ENCODE measurements at places on chromosomes 12 and 14.

DNA sequence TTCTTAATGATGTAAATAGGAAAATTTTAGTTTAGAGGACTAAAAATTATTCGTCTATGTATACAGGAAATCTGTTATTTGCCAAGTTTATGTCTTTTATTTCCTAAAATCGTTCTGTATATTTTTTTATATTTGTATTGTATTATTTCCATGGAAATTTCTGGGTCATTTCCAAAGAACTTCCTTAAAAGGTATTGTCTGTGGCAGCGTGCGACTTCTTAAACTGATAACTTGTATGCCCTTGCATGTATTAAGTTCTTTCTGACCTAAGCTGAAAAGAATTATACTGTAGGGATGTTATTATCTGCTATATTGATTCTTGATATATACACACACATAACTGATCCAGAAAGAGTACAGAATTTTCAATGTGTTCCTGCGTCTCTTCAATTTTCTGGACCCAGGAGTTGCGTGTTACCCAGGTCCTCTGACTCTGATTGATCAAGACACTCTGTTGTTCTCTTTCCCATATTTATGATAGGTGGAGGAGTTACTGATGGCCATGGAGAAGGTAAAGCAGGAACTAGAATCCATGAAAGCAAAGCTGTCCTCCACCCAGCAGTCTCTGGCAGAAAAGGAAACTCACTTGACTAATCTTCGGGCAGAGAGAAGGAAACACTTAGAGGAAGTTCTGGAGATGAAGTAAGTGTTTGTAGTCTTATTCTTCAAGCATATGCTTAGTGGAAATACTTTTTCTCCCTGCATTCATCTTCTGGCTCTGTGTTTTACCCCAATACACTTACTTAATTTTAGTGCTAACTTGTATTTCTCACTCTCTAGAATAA, 298.5 kb downstream of the ERC1 start:
- no peak for DNase-seq

- no peak for DNase-seq
These were observed 51.6 kb downstream of the GPHB5 start for GRCh38 chr14:63267171-63267570.

DNA sequence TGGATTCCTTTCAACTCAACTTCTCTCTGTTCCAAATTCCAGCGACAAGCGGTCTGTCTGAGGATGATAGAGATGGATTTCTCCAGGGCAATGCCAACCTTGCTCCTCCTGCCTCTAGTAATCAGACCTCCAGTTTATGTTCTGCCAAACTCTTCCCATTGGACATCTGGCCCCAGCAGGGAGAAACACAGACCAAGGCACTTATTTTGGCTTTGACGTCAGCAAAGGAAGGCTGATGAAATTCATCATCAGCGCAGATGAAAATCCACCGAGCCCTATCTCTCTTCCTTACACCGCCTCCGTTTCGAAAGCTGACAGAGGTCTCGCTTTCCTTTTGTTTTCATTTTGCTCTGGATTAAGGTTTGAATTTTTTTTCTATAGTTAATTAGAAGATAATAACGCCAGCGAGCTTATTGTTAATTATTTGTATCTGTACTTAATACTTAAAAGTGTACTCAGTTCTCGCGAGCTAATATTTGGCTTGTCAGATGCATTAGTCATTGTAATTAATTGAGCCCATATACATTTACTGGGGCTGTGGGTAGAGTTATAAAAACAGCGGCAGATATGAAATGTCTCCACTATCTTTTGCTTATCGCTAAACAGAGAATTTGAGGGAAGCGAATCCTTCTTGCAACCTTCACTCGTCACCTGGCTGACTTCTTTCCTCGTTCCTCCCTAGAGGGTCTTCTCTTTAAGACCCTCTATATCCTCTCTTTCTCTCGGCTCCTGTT, 35.9 kb upstream of the MED13L start:
- DNase-seq, result no peak

DNA sequence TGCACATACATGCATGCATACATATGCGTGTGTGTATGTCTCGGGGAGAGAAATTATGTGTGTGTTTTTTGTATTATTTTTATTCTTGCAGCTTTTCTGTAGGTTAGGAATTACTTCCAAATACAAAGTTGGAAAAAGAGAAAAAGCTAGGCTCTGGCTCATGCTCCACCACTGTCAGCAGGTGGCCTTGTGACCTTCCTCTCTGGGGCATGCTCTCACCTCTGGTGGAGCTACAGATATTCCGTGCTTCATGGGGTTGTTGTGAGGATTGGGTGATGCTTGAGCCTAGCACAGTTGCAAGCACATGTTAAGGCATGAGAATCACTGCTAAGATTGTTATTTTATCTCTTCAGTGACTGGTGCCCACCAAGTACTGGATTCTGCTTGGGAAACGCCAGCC, 6.7 kb upstream of the SERPINA6 start:
- DNase-seq, result no peak

- DNase-seq, result no peak
These were observed 24.2 kb upstream of the RHOJ start for GRCh38 chr14:63180011-63180410.

DNA sequence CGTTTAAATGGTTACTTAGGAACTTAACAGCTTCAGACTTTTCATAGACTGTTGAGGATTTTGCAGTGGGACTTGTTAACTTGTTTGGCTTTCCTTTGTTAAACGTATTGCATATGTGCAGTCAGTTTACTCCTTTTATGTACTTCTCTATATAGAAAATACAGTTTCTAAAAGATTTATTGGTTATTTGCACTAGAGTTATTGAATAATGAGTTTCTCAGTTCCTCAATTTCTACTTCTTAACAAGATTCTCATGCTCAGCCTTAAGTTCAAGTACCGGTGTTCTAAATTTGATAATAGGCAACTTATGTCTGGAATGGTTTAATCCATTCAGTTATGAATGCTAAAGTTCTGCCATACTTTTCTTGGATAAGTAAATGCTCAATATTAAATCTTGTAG, 919 bp downstream of the PSMA3 start:
- no peak for DNase-seq

DNA sequence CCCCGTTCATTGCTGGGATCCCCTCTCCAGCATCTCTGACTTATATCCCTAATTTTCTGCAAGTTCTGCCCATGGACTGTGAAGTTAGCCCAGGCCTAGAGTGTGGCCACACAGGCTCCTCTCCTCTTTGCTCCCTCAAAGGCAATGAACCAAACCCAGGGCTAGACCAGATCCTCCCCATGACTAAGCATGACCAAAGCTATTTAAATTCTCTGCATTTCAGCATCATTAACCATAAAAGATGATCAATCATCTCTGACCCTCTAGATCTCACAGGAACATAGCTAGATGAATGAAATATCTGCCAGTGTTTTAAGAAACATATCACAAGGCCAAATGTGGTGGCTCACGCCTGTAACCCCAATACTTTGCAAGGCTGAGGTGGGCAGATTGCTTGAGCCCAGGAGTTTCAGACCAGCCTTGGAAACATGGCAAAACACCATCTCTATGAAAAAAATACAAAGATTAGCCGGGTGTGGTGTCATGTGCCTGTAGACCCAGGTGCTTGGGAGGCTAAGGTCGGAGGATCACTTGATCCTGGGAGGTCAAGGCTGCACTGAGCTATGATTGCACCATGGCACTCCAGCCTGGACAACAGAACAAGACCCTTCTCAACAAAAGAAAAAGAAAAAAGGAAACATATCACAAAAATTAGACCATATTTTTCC, 2.2 kb upstream of the KRT3 start:
- DNase-seq, result no peak

- DNase-seq, result no peak
These were observed 52.2 kb downstream of the FAR2 start for GRCh38 chr12:29201296-29201695.

DNA sequence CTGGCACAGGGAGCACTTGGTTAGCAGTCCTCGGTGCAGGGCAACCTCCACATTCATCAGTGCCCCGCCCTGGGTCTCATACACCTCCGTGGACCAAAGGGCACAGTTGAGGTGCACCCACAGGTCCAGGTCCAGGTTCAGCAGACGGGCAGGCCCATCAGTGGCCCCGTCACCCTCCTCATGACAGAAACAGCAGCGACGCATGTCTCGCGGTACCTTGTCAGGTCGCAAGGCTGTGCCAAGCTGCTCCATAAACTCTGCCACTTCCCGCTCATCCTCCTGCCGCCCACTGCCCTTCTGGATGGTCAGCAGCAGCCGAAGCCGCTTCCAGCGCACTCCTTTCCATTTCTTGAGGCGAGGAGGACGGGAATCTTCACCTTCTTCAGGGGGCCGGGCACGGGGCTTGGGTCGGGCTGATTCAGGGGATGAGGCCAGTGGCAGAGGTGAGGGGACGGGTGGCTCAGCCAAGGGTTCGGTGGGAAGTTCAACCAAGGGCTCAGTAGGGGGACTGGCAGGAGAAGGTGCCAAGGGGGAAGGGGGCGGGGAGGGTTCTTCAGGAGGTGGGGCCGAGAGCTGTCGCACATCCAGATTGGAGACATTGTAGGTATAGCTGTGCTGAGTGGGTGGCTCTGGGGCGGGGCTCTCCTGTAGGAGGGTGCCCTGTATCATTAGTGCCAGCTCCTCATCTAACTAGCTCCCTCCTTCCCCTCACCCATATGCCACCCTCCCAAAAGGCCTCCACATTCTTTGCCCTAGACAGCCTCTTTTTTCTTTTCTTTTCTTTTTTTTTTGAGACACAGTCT, 8.3 kb upstream of the PRKAG1 start:
- DNase-seq, result no peak

DNA sequence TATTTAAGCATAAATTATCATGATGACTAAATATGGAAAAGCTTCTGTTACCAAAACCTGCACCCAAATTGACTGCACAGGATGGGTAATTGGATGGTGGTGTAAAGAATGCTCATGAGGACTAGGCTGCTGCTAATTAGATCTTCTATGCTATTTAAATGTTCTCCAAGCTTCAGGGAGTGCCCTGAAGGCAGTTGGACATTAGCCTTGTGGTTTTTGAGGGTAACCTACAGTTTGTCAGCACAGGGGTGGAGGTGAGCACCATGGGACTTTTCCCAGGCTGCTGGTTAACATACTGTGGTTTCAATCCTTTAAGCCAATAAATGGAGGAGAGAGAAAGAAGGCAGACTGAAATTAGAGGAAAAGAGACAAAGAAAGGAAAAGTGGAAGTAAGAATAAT, 145.0 kb downstream of the WIF1 start:
- DNase-seq, result no peak

GRCh38 chr12:608921-609320, 54.3 kb downstream of the NINJ2 start:
- DNase-seq, result no peak

- no peak for DNase-seq
These were observed 16.5 kb upstream of the KRT78 start for GRCh38 chr12:52865090-52865944.

- no peak for DNase-seq
These were observed 78.6 kb upstream of the TBX3 start for GRCh38 chr12:114762490-114763110.

DNA sequence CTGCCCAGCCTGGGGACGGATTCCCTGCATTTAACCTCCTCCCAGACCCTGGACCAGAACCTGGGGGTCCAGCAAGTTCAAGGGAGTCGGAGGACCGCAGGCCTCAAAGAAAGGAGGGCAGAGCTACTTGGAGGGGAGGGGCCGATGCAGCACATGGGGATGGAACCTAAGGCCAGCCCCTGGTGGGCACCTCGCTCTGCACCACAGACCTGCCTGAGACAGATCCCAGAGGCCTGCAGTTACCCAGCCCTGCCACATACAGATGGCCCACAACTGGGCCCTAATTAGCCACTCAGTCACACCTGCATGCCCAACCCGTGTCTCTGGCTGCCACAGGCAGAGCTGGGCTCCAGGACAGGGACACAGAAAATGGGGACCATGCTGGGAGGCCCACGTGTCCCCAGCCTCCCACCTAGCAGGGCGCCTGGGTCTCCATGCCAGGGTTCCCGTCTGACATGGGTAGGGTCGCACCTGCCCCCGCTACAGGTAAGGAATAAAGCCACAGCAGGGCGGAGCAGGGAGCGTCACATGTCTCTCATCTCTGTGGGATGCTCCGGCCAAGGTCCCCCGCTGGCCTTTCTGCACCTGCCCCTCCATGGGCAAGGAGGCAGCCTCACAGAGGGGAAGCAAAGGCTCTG, 16.7 kb downstream of the AKT1 start:
- no peak for DNase-seq

DNA sequence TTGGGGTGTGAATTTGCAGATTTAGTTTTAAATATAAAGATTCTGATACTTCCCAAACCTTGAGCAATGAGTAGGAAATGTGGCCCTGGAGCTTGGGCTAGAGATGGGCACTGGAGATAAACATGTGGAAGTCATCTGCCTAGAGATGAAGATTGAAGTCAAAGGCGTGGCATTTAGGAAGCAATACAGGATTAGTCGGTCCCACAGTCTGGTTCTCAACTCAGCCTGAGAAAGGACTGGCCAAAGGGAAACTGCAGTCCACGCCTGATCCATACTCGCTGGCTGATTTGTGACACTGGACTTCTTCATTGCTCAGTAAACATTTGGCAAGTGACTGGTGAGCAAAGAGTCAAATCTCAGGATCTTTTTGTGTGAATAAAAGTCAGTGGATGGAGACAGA, 268.2 kb upstream of the ATP2B1 start:
- DNase-seq, result no peak

GRCh38 chr12:30914986-30915591, 11.5 kb upstream of the TSPAN11 start:
- DNase-seq, result no peak

DNA sequence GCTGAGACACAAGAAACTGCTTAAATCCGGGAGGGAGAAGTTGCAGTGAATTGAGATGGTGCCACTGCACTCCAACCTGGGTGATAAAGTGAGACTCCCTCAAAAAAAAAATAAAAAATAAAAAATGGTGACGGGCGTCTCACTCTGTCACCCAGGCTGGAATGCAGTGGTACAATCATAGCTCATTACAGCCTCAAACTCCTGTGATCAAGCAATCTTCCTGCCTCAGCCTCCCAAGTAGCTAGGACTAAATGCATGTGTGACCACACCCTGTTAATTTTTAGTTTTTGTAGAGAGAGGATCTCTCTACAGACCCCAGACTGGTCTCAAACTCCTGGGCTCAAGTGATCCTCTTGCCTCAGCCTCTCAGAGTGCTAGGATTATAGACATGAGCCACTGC, 9.1 kb downstream of the SNX6 start:
- DNase-seq, result no peak
